ENCODE measurements at places on chromosomes 3 and 15. TPM values are rescaled to one million over a fixed set of nuclear protein-coding genes. Genes with fewer than 3 reads are reported as not detected.

The CHRNA5 gene
- 4.2 TPM for total RNA-seq

The GOLGA6D gene
- total RNA-seq: not detected

The TM6SF1 gene
- 1.7 TPM for total RNA-seq

The GOLGA8Q gene
- not detected for total RNA-seq

The ACAN gene
- 6.9 TPM for total RNA-seq

The ZNF660 gene
- total RNA-seq: 7.6 TPM

The RLBP1 gene
- total RNA-seq: not detected

The IFT122 gene
- total RNA-seq: 10.9 TPM

The GPR160 gene
- 21.0 TPM for total RNA-seq

DNA sequence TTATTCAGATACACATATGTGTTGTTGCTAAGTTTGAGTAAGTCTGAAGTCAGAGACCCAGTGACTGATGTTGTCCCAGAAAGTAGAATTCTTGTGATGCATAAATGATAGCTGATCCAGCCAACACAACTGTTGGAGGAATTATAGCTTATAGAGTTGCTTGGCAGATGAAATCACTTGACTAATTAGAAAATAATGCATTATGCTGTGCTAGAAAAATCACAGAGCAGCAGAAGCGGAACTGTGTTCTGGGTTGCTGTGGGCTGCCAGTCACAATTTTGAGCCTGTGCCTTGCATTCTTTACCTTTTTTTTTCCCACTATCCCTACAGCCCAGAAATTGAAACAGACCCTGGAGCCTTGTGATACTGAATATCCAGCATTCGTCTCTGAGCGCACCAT is 90.0 kb upstream of the LRTM1 start:
- no peak for DNase-seq

- DNase-seq: no peak
Observed at GRCh38 chr3:4818986-4819693, 160.1 kb upstream of the BHLHE40 start.

- no peak for DNase-seq
Observed at GRCh38 chr15:59196416-59196815, 10.2 kb upstream of the LDHAL6B start.

DNA sequence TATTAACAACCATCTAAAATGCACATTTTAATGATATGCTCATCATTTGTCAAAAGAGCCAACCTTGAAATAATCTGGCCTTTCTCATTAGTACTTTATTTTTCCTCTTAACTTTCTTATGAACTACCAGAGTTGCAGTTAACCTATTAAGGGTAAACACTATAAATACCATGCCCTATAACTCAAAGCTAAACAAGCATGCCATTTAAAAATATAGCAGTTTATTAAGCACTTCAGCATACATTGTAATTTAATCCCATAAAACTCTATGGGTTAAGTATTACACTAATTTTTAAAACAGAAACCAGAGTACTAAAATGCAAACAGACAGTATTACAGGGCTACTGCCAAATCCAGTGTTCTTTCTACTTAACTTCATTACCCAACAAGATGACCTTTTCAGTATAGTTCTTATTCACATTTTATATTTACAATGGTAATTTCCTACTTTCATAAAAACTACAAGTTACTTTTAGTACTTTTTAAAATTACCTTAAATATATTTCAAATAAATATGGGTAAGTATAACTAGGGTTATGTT is 11.8 kb downstream of the NPTN start:
- DNase-seq: no peak

GRCh38 chr15:48795901-48796300 is 15.0 kb downstream of the CEP152 start:
- DNase-seq: no peak

DNA sequence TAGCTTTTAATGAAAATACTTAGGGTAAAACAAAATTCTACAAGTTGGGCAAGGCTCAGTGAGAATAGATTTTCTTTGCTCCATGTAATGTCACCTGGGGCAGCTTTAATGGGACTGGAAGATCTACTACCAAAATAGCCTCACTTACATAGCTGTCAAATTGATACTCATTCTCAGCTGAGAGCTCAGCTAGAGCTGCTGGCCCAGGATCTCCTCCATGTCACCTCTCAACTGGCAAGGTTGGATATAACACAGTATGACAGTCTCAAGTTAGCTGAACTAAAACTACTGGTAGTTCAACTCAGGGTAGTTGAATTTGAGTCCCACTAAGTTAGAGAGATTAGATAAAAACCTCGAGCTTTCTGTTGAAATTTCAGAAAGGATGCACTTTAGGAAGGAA is 218.5 kb upstream of the PLSCR5 start:
- no peak for DNase-seq

DNA sequence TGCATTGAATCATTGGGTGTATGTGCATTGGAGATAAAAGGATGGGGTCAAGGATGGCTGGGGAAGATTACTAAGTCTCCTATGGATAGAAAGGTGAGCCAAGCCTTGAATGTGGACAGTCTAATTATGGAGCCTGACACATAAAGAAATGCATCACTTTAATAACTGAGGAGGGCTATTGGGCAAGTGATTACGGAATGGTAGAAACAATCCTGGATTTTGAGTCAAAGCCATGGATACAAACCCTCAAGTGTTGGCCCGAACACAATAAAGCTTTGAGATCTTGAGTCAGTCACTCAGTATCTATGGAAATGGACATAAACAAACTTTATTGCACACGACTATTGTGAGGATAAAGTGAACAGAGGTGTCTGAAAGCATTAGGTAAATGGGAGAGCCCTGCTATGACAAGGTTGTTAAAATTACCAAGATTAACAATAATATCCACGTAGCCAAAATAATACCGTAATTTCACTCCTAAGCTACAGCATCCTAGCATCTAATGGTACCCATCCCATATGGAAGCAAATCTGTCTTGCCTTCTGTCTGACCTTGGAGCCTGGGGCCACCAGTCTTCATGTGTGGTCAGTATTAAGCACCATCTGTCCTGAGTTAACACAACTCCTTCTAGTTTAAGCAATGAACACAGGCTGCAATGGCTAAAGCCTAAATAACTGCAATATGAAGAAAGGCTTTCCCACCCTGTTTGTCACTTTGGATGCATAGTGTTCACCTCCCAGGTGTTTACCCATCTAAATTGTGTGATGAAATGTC is 136.9 kb upstream of the PRICKLE2 start:
- no peak for DNase-seq

DNA sequence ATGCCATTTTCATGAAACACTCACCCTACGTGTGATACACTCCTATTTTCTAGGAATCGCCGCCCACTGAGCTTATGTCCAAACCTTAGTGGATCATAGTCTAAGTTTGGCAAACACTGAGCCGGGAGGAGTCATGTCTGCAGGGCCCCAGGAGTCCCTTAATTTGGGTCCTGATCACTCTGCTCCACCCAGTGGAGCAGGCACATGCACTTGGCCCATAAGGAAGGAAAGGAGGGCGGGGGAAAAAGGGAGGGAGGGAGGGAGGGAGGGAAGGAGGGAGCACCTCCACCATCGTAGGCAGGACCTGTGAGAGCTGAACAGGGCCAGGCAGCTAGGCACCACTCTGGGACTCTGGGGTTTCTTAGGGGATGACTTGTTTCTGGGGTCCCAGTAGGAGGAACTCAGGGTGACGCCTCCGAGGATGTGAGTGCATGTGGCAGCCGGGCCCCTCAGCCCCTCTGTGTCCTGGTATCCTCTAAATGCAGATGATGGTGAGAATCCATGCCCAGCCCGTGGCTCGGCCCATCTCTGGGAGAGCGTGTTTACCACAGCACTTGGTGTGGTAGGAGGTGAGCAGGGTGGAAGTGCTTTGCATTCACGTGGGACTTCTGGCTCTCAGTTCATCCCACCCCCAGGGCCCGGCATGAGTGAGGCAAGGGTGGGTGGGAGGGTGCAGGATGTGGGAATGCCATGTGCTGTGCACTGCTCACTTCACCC is 109.4 kb downstream of the KLF13 start:
- DNase-seq: no peak

DNA sequence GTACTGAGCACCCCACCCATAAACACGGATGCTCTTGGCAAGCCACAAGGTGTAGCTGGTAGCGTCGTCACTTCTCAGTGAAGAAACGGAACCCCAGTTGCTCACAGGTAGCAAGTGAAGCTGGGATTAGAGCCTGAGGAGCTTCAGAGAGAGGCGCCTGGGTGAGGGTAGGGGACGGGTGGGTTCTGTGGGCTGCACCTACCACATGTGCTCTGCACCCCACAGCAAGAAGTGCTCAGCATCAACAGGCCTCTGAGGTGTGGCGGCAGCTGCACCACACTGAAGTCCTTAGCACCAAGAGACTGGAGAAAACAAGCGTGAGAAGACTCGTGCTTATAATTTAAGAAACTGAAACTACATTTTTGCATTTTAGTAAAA is 9.8 kb downstream of the MAP6D1 start:
- DNase-seq: no peak

DNA sequence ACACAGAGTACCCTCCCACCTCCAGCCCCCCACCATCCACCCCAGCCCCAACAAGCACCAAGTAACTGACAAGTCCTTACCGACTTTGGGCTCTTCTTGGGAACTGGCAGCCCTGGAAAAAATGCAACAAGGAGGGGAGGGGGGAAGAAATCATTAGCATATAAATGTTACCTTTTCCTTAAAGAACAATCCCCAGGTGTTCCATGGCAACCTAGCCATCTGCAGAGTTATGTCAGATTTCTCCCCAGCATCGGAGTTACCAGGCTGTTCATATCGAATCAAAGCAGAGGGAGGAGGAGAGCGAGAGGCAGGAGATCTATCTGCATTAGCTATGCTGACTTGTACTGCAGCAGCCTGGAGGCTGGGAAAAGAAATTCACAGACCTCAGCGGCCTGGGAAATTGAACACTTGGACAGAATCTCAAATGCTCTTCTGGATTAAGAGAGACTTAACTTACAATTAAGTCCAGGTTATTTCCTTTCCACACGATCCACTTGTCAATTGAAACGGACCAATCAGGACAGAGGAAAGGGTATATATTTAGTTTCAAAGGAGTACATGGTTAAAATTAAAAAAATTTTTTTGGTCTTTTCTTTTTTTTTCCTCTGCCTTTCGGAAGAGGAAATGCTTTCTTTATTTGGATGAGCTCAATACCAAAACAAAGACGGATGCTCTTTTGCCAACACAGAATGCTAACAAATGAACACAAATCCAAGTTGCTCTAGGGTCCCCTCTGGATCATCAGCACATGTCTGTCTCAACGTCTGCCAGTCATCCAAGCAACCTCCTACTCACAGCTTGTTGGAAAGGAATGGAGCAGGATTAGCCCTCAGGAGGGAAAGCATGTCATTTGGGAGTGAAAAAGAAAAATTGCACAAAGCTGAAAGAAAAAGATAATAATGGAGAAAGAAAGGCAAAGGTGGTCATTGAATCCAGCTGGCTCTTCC is 637.1 kb downstream of the MAGI1 start:
- DNase-seq: no peak

- no peak for DNase-seq
Observed at GRCh38 chr3:42114130-42114725, 23.1 kb downstream of the TRAK1 start.

- DNase-seq: no peak
Observed at GRCh38 chr15:25470230-25470629, 31.4 kb upstream of the UBE3A start.

- DNase-seq: no peak
Observed at GRCh38 chr3:78287085-78287484, 1247.2 kb downstream of the ROBO2 start.

DNA sequence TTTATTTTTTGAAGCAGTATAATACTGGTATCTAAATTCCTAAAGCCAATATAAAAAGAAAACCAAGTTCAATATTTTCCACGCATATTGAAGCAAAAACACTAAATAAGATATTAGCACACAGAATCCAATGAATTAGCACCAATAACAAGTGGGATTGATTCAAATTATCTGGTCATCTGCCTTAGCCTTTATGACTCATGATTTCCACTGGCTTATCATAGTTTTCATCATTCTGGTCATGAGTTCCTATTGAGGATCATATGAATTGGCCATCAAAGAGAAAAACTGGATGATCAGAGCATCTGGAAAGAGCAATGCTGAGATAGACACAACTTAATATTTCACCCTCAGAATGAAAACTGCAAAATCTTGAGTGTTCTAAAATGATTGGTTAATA is 809.9 kb downstream of the MCTP2 start:
- no peak for DNase-seq

DNA sequence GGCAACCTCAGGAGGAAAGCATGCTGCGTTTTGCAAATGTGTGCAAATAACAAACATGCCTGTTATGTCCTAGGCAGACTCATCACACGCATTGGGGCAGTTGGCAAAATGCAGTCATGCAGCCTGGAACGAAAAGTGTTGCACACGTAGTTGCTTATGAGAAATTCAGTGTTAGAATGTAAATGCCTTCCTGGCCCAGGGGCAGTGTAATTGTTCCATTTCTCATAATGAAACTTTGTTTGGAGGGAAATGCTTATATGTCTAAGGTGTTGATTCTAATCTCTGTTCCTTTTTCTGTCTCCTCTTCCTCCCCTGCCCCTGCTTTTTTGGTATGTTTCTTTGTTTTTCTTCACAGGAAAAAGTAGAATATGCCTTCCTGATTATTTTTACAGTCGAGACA is 156.0 kb downstream of the CACNA1D start:
- DNase-seq: no peak

- DNase-seq: peak; percentile 33
Observed at GRCh38 chr15:85941186-85941855, 138.3 kb upstream of the AGBL1 start.

DNA sequence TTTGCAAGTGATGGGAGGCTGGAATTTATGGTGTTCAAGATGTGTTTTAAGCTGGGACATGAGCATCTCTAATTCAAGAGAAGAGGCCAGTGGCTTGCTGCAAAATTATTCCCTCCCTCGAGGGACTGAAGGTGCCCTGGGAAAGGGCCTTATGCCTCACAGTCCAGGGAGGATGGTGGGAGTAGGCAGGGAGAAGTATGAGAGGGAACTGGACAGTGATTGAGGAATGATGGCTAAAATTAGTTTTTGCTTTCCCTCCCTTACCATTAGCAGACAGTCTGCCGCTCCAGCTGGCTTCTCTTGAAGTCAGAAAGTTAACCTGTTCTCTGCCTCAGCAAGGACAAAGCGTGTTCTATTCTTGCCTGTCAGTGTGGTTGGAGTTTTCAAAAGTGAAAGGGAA is 139.8 kb upstream of the SEMA6D start:
- DNase-seq: no peak

DNA sequence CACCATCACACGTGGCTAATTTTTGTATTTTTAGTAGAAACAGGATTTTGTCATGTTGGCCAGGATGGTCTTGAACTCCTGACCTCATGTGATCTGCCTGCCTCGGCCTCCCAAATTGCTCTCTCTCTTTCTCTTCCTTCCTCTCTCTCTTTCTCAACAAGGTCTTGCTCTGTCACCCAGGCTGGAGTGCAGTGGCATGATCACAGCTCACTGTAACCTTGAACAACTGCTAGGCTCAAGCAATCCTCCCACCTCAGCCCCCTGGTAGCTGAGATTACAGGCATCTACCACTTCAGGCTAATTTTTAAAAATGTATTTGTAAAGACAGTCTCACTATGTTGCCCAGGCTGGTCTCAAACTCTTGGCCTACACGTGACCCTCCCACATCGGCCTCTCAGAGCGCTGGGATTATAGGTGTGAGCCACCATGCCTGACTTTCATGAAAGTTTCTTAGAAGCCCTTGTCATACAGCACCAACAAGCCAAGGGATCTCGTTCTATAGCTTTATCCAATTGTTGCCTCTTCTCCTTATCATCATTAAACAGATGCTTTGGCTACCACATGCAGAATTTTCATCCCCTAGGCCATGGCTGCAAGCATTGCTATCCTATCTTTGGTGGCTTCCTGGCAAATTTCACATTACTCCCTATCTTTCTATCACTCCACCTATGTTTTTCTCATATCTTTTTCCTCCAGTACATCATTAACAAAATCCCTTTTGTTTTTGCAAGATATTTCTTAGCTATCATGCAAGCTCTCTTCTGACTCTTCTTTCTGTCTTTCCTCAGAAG is 5.7 kb downstream of the CCDC32 start:
- no peak for DNase-seq

GRCh38 chr3:21526461-21526860 is 224.5 kb downstream of the ZNF385D start:
- DNase-seq: no peak
